ENCODE measurements at places on chromosomes 16 and 17.

DNA sequence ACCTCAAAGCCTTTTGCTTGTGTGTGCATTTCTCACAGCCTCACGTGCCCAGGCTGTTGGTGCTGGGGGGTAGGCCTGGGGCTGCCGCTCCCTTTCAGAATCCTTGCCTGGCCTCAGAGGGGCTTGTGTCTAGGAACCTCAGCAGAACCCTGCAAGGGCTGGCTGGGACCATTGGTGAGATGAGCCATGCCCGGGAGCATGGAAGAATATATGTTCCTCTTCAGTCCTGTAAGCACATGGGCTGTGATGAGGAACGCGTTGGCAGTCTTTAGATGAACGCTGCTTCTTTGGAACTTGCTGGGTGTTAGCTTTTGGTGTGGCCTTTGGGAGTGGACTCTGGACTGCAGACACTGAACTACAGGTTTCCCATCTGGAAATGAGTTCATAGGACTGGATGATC lies 32.0 kb upstream of the SLC5A10 start:
- no peak for DNase-seq

GRCh38 chr16:3717235-3718018 lies at the start of gene TRAP1:
Gene TRAP1 (minus strand): TSS chr16:3717524. CDS start chr16:3717508, 16 bp downstream.
- peak; percentile 80 for DNase-seq

GRCh38 chr17:73595479-73595878 lies 48.8 kb downstream of the SDK2 start:
- DNase-seq, result no peak

- no peak for DNase-seq
These were observed 230.6 kb upstream of the RPL38 start for GRCh38 chr17:73972901-73973300.

DNA sequence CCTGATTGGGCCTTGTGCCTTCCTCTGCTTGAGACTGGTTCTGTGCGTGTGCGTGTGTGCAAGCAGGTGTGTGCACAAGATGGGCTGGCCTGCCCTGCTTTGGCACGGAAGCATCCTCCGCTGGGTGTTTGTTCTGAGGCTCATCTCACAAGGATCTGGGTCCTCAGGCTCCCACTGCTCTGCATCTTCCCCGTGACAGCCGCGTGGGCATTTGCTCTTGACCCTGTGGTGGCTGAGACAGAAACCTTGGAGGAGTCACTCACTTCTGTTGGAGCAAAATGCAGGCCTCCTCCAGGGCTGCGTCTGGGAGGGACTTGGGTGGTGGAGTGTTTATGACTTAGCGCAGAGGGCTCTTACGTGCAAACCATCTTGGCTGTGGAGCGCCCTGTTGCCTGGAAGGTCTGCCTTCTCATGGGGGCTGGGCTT lies 119.2 kb downstream of the RPTOR start:
- peak; percentile 54 for DNase-seq

GRCh38 chr16:62225675-62226074 lies 189.4 kb upstream of the CDH8 start:
- no peak for DNase-seq

GRCh38 chr16:84176192-84177053 lies 10.4 kb downstream of the TAF1C start:
- no peak for DNase-seq

DNA sequence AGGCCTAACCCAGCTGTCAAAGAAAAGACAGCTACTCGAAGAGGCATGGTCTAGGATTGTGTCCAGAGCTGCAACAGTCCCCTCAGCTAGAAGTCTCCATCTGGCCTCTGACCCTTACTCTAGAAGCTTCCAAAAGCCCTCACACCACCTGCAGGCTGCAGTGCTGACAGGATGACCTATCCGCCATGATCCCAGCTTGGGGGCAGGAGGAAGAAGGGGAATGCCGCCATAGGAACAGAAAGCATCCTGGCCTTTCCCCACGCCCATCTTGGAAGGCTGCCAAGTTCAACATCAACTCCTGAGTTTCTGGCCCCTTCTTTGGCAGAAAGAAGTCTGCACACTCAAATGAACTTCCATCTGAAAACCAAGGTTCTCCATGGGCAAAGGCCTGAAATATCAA lies 3.1 kb upstream of the KRT36 start:
- DNase-seq, result no peak

- DNase-seq, result no peak
These were observed 2.9 kb downstream of the XPO6 start for GRCh38 chr16:28208824-28209223.

DNA sequence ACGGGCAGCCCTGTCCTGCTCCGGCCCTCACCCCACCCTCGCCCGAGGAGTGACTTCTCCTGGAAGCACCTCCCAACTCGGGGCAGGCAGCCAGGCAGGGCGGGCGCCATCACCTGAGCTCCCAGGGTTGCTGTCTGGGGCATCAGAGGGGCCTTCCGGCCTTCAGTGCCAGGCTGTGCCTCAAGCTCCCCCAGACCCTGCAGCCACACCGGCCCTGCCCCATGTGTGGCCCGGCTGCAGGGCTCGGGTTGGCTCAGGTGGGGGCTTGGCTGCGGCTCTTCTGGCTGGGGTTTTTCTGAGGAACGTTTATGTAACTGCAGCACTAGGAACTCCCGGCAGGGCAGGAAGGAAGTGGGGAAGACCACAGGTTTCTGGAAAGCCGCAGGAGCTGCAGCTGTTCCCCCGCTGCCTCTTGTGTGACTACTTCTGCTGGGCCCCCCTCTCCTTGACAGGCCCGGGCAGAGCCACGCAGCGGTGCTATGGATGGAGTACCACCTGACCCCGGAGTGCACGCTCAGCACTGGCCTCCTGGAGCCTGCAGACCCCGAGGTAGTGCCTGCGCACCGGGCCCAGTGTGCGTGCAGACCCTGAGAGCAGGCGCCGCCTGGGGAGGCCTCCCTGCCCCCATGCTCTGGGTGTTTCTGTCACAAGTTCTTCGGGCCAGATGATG lies 45.6 kb downstream of the PRMT7 start:
- DNase-seq, result no peak

DNA sequence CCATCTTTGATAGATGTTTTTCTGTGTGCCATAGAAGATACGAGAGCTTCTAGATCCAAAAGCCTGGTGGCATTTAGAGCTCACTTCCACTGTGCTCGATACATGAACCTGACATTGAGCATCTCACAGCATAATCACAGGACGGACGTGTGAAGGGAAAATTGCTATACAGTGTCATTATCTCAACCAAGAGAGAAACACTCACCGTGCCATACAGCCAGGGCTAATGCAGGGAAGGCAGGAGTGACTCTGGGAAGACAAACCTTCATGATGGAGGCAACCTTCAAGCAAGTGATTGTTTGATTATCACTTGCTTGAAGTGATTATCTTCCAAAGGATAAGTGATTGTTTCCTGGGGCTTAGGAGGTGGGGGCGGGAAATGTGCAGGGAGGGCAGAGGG lies 218.2 kb upstream of the HSBP1 start:
- DNase-seq, result no peak

- DNase-seq, result peak; percentile 87
These were observed 133.7 kb downstream of the RAB11FIP4 start for GRCh38 chr17:31524926-31525800.

DNA sequence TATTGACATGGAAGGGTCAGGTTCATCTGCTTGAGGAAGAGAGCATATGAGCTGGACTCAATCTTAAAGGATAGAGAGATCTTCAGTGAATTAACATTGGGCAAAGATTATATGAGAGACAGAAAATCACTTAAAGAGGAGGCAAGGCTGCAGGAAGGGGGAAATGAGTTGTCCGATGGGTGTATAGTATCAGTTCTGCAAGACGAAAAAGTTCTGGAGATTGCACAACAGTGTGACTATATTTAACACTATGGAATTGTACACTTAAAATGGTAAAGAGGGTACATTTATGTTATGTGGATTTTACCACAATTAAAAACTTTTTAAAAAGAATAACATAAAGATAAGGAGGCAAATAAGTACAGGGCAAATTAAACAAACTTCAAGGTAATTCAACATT lies 80.7 kb downstream of the HELZ start:
- no peak for DNase-seq

- DNase-seq, result no peak
These were observed 169.3 kb downstream of the RBFOX3 start for GRCh38 chr17:79441356-79442160.

GRCh38 chr17:19762515-19762961 lies 14.4 kb upstream of the ALDH3A1 start:
- peak; percentile 56 for DNase-seq

DNA sequence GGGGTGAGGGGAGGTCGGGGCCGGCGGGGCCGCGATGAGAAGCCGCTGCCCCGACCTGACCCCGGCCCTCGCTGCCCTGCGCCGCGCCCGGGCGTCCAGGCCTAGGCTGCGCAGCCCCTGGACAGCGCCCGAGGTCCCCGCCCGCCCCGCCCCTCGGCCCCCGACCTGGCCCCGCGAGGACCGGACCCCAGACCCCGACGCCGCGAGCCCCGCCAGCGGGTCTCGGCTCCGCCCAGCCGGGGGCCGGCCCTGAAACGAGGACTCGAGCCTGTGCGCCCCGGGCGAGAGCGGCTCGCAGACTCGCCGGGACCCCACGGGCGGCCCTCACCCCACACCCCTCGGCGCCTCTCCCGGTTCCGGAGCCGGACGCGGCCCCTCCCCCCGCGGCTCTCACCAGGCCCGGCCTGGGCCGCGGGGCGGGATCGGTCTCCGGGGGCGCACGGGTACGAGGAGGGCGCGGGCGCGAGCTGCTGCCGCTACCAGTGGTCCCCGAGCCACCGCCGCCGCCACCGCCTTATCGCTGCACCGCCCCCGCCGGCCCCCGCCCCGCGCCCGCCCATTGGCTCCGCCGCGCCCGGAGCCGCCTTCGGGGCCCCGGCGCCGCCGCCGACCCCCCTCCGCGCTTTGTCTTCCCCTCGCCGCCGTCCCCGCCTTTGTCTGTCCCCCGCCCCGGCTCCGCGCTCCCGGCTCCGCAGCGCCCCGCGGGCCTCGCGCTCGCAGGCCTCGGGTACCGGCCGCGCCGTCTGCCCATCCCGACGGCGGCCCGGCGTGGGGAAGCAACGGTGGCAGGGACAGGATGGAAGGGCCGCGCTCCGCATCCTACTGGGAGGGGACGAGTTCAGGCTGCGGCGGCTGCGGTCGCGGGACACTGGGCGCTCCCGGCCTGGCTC lies at the start of gene LIMD2:
TSS of gene LIMD2 (minus strand) at position 488 of the 890 bp plus-strand sequence. CDS start 827 bp downstream, outside the sequence.
- no peak for DNase-seq

DNA sequence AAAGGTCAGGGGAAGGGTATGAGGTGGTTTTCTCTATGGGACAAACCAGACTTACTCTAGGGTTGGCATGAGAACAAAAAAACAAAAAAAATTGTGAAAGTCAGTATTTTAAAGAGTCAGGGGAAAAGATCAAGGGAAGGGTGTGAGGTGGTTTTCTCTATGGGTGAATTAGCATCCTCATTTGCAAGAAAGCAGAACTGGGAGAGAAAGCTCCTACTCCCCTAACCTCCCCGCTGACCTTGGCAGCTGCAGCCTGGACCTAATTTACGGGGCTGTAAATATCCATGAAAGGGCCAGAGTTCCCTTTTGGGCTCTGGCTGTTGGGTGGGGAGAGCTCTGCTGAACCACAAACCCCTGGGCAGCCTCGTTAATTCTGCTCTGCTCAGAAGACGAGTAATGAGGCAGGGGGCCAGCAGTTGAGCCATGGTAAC lies 10.6 kb downstream of the RHBDL3 start:
- no peak for DNase-seq

GRCh38 chr17:9893411-9894012 lies 11.6 kb downstream of the RCVRN start:
- DNase-seq, result no peak

GRCh38 chr16:65283181-65283651 lies 161.4 kb upstream of the CDH11 start:
- no peak for DNase-seq

GRCh38 chr17:45745601-45746494 lies 38.3 kb upstream of the CRHR1 start:
- no peak for DNase-seq

Data from fibroblast of gingiva (primary cell).